Left forelimb (tissue), 1 donor: ENCODE measurements at places on chromosomes 16 and 17.

- no peak for DNase-seq
Measured at GRCh38 chr17:44308865-44309264, 464 bp downstream of the RUNDC3A start.

DNA sequence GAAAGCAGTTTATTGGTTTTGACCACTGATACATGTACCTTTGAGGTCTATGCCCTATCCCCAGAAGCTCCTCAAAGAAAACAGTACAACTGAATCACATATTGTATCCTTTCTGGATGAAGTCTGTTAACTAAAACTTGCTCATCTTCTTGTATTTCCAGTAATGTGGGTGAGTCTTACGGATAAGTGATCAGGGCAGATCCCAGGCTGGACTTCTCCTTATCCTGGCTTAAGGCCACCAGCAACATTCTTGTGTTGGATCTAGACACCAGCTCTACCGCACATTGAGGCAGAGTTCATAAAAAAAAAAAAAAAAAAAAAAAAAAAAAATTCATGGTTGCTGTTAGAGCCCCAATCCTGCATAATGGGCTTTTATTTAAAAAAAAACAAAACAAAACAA, 536.7 kb upstream of the HSBP1 start:
- no peak for DNase-seq

- DNase-seq, result no peak
Measured at GRCh38 chr16:87702325-87702811, 63.4 kb downstream of the KLHDC4 start.

- DNase-seq, result no peak
Measured at GRCh38 chr17:36849871-36850348, 87.4 kb upstream of the LHX1 start.

GRCh38 chr17:5915337-5915736, 154.8 kb upstream of the WSCD1 start:
- no peak for DNase-seq

DNA sequence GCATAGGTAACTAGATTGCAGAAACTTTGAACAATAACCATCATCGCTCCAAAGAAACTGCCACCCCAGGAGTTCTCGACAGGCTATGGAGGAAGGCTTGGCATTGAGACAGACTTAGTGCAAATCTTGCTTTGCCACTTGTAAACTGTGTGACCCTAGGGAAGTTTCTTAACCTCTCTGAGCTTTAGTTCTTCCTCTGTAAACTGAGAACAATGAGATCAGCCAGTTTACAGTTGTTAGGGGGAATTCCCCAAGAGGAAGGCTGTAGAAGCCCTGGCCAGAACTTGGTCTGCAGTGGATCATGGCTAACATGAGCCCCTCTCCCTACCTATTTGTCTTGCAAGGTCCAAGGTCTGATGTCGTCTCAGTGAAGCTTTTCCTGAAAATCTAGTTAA, 78.9 kb downstream of the NT5M start:
- no peak for DNase-seq

DNA sequence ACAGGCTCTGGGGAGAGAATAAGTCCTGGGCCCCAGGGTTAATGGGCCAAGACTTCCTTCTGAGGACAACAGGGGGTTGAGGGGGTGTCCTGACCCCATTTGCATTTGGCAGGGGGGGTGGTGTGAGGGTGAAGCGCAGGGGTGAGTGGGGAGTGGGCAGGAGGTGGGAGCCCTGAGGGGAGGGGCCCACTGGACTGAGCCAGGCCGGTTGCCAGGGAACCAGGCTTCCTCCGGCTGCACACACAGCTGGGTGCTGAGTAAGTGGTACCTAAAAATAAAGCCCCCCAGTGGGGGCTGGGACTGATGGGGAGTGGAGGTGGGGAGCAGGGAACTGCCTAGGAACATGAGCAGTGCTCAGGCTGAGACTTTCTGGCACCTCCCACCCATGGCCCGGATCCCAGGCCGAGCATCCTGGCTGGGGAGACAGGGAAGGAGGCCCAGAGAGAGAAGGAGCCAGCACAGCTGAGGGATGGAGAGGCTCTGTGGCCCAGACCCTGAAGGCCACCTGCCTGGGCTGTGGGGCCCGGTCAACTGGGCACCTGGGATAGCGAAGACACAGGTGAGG, 7.5 kb upstream of the RASD1 start:
- no peak for DNase-seq

DNA sequence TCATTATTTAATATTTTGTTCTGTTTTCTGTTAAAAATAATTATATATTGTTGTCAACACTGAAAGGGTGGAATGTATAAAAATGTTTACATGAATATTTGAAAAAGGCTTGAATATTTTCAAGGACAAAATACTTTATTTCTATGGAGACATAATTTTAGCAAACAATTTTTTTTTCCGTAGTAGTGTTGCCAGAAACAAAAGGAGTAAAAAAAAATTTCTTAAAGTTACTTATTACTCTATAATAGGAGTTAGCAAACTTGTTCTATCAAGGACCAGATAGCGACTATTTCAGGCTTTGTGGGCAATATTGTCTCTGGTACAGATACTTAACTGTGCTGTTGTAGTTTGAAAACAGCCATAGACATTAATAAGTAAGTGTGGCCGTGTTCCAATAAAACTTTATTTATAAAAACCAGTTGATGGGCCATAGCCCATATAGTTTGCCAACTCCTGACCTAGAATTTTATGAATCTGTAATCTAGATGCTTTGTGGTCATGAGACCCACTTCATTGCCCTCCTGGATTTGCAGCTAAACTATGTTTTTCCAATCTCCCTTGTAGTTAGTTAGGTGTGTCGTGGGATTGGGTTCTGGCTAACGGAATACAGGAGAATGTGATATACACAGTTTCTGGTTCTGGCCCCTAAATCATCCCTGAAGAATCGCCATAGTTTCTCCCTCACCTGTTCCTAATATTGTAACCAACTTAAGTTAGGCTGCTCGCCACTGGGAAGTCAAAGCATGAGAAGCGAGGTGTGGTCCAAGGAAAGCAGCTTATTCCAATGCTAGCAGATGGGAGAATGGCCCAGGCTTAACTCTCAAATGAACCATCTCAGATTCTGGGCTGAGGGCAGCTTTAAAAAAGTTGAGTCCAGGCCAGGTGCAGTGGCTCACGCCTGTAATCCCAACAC, 153.6 kb downstream of the ABCA8 start:
- DNase-seq, result no peak

- DNase-seq, result peak; percentile 69
Measured at GRCh38 chr17:32876417-32877163, at the start of gene MYO1D. Gene MYO1D, minus strand, starts transcription at chr17:32877124. Its CDS starts 252 bp downstream, at chr17:32876872.

DNA sequence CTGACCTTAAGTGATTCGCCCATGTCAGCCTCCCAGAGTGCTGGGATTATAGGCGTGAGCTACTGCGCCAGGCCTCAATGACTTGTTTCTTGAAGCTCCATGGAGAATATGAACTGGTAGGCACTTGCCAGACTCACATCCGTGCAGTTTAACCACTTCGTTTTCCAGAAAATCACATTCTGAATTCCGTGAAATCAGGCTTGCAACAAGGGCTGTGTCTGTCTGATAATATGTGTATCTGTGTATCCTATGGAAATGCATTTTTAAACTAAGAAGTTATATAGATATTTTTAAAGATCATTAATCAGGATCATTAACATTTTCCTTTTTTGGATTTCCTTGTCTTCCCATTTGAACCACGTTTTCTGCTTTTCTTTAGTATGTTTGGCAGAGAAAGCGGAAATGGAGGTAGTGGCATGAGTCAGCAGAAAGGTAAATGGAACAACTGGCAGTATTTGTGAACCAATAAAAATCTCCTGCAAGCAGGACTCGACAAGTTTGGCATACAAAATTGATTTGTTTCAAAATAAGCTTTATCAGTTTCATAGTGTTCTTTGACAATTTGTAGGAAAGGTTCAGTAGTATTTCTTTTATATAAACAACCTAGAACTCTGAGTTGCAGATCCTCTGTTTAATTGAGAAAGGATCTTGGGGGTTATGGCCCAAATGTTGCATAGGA, 33.0 kb downstream of the USP10 start:
- no peak for DNase-seq

- no peak for DNase-seq
Measured at GRCh38 chr17:32285746-32286517, 20.3 kb downstream of the RHBDL3 start.

GRCh38 chr16:84065536-84066132, 23.0 kb upstream of the SLC38A8 start:
- peak; percentile 58 for DNase-seq

DNA sequence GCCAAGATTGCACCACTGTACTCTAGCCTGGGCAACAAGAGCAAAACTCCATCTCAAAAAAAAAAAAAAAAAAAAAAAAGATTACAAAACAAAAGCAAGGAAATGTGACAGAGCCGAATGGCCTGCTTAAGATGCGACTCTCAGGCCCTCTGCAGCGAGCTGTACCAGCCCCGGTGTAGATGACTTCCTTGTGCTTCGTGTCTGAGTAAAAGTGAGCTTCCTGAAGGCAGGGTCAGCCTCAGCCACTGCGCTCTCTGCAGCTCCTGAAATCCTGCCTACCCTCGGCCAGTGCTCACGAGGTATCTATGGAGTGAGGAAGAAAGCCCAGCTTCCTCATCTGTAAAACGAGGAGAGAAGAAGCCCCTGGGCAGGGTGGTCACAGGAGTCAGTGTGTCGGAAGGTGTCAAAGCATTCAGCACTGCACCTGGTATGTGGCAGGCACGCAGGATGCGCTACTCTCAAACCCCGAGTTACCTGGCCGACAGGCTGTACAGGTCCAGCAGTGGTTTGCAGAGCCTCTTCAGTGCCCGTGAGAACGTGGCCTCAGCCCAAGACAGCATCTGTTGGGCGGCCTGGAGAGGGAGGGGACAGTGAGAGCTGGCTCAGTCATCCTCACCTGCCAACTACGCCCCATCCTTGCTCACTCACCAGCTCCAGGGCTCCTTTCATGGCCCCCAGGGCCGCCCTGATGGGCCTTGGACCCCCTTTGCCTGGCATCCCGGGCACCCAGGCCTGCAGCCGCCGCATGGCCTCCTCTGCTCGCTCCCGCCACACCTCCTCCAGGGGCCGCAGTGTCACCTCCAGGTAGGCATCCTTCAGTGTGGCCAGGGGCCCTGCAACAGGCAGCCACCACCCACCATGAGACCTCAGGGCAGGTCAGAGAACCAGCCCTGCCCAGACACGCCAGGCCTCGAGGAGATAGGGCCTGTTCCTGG, 44.6 kb downstream of the RMI2 start:
- no peak for DNase-seq

DNA sequence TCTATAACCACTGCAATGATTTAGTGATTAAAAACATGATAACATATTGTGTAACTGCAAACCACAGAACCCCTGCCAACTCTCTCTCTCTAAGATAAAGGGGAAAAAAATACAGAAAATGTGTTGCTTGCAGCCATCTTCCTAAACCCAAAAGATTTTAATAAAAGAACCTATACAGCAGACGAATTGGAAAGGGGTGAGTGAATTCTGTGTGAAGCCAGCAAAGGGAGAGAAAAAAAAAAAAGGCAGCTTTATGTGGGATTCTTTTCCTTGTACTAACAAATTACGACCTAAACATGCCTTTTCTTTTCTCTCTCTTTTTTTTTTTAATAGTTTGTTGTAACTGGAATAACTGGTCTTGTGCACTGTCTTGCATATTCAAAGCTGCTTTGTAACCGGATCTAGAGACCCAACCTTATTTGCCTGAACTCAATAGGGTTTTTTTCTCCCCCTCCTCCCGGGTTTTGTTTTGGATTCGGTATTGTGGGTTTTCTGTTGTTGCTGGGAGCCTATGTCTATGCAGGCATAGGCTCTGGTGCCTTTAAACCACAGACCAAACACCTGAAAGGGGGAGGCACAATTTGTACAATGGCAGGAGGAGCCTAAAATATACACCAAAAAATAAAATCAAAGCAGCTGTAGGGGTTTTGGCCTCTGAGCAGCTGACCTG, 7.0 kb upstream of the ZFHX3 start:
- no peak for DNase-seq

GRCh38 chr17:31554930-31555329, 163.5 kb downstream of the RAB11FIP4 start:
- no peak for DNase-seq

DNA sequence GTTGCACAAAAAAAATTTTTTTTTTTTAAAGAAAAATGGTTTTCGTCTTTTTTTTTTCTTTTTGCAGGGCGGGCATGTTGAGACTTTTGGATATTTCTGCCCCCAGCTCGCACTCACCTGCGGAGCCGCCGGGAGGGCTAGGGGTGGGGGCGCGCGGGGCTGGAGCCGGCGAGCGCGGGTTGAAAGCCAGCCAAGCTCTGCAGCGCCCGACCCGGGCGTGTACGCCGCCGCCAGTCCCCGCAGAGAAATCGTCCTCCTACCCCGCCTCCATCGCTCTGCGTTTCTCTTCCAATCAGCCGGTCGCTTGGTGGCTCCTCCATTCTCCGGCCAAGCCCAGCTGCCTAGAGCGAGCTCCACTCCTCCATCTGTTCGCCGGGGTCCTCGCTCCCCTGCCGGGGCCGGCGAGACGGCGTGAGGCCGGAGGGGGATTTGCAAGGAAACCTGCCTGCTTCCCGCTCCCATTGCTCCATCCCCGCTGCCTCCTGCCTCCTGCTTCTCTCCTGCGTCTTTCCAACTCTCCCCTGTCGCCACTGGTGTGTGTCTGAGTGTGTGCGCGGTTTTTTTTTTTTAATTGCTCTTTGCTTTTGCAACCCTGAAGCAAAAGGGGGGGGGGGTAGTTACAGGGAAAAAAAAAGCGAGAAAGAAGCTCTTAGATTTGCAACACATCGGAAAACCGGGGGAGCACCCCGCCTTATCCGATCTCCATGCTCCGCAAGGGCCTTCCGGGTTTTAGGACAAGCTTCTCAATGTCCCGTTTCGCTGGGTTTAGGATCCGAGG, 1.8 kb upstream of the UBTF start:
- peak; percentile 92 for DNase-seq

DNA sequence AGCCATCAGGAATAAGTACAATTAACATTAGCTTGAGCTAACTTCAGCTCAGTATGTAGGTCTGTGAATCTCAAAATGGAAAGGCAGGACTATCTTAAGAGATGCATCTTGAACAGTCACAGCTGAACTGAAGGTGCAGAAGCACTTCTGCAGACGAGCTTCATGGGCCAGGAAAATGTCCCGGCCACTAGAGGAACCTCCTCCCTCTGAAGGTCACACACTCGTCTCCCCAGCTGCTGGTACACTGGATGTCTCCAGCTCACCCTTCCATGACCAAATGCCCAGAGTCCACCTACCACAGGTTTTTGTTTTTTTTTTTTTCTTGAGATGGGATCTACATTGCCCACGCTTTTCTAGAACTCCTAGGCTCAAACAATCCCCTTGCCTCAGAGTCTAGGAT, 33.2 kb downstream of the WDR59 start:
- no peak for DNase-seq

GRCh38 chr17:72697602-72698146, 394.8 kb downstream of the SLC39A11 start:
- no peak for DNase-seq

- no peak for DNase-seq
Measured at GRCh38 chr17:33674685-33675084, 381.6 kb upstream of the ASIC2 start.

DNA sequence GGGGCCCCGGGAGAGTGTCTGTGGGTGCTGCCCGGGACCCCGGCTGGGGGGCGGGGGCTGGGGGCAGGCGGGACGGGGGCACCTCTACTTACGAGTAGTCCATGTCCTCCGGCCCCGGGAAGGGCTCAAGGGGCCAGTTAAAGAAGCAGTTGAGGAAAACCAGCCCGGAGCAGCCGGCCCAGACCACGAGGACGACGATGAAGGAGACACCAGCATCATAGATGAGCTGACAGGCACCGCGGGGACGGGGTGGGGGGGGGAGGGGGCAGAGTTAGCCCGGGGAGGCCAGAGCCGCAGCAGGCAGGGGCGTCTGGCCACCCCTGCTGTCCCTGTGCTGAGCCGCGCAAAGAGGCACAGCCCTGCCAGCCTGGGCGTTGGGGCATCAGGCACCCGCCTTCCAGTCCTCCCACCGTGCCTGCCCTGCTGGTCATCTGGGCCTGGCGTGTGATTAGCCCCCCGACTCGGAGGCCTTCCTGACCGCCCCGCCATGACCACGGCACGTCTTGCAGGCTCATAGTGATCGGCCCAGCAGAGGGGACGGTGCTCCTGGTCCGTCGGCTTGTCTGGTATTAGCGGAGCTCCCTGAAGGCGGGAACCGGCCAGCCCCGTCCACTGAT, 29.0 kb upstream of the PITPNA start:
- DNase-seq, result no peak
